ENCODE measurements at places on chromosomes 12 and 14.

- DNase-seq = peak; percentile 28
Observed at GRCh38 chr12:49932023-49932422, 18.5 kb upstream of the AQP2 start.

DNA sequence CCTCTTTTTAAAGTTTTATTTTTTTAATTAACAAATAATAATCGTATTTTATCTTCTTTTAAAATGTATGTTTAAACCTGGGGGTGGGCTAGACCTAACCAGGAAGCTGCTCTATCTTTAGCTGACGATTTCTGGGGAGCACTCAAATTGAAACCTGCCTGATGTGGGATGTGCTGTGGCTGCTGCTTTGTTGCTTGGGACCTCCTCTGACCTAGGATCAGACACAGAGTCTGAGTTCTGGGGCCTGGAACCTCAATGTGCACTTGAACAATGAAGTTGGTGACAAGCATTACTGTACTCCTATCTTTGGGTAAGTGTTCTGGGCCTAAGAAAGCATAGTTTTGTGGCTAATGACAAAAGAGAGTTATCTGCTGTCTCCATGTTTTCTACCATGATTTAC, 386.7 kb downstream of the DAD1 start:
- no peak for DNase-seq

DNA sequence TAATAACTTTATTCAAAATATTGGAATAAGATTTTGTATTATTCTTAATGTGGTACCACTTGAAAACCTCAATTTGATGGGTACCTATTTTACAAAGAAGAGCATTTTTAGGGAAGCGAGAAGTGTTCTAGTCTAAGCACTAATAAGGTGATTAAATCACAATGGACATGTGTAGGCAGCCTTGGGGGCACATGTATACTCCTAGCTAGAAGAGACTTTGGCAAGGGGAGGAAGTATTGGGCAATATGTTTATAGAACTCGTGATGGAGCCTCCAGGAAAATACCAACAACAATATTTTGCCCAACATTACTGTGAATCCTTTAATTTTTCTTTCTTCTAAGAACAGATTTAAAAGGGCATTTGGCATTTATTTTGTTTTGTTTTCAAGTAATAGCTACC, 280.3 kb downstream of the ADAMTS20 start:
- no peak for DNase-seq

DNA sequence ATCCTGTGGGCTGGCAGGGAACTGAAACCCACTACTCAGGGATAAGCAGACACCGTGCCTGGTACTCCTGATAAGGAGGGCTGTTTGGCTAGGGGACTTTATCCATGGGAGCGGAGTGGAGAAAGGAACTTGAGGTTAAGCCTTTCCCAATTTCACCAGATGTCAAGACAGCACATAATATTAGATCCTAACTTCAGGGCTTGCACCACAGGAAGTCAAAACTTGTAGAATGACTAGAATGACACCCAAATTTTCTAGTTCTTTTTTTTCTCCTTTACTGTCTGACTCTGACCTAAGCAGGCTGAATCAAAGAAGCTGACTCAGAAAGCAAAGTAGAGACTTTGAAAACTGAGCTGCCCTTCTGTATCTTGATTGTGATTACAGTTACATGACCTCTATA, 7.1 kb upstream of the CGRRF1 start:
- DNase-seq = no peak

GRCh38 chr14:61558271-61558670, 137.0 kb upstream of the HIF1A start:
- no peak for DNase-seq
